Activated CD8-positive, alpha-beta T cell treated with anti-CD3 and anti-CD28 coated beads, Interleukin-2, amount 10 ng/mL, durations not matched to agents 7 days and 5 days (primary cell): ENCODE measurements at places on chromosomes 16 and 17.

GRCh38 chr17:2978116-2978515 lies 85.3 kb downstream of the OR1D5 start:
- no peak for DNase-seq

- DNase-seq: no peak
Measured at GRCh38 chr16:53631236-53632025, 72.2 kb downstream of the RPGRIP1L start.

DNA sequence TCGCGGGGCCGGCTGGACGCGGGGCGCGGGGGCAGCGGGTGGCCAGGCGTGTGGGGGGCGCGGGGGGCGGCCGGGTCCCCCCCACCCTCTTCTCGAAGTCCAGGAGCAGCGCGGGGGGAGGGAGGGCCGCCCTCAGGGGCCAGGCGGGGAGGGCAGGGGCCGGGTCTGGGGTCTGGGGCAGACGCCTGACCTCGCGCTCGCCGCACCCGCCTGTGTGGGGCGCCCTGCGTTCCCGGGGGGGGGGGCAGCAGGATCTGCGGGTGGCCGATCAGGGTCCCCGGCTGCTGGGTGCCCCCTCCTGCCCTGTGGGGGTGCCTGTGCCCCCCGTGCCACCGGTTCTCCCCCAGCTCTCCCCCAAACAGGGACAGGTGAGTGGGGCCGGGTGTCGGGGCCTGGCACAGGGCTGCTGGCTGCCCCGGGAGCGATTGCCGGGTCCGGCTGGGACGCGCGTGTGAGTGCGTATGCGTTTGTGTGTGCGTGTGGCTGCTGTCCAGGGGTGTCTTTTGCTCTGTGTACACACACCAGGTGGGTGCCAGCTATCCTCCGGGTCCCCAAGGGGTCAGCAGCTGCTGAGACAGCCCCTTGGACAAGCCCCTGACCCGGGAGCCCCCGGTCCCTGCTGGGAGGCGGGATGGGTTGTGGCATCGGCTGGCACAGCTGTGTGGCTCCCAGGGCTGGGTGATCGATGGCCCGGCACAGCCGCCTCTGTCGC lies 663 bp downstream of the PRR35 start:
- no peak for DNase-seq

DNA sequence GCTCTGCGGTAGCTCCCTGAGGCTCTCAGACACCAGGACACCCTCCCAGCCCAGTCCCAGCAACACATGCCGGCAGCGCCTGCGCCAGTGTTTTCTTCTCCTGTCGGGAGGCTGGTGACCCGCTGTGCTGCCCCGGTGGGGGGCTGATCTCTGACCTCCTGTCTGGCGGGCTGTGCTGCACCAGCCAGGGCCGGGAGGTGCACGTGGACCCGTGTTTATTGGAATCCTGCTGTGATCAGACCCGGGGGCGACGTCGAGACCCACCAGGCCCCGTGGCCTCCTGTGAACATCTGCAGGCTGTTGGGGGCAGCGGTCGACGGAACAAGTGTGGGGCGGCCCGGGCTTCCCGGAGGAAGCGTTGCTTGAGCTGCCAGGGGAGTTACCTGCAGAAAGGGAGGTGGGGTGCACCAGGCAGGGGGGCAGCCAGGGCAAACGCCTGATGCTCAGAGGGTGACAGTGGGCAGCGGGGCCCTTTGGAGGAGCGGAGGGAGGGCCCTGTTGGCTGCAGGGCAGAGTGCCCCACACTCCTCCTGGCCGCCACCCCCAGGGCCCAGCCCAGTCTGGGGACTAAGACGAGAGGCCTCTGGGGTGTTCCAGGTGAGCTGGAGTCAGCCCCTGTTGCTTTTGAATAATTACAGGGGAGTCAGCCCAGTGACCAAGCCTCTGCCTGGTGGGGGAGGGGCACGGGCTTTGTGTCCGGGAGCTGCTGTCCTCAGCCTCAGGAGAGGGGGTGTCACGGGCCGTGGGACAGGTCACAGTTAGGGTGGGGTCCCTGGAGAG lies 2.3 kb upstream of the SSTR5 start:
- no peak for DNase-seq

GRCh38 chr17:14781123-14781522 lies 480.2 kb downstream of the HS3ST3B1 start:
- DNase-seq: no peak

- DNase-seq: no peak
Measured at GRCh38 chr16:10086620-10087019, 95.6 kb downstream of the GRIN2A start.

DNA sequence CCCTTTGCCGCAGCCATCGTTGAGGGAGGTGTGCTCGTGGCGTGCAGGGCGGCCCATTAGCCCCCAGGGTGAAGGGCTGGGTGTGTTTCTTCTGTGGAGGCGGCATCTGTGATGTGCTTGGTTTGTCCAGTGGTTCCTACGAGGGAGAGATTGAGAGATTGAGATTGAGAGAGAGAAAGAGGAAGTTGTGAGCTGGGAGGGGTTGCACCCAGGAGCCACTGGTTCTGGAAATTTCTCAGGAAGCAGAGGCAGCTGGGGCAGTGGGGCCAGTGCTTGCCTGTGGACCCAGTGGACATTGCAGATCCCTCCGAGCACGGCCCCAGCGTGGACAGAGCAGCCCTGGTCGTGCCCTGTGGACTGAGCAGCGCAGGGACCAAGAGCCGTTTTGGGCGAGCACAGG lies 72.0 kb upstream of the ZNF750 start:
- DNase-seq: no peak

- no peak for DNase-seq
Measured at GRCh38 chr17:1620486-1620885, 8.1 kb downstream of the SLC43A2 start.

DNA sequence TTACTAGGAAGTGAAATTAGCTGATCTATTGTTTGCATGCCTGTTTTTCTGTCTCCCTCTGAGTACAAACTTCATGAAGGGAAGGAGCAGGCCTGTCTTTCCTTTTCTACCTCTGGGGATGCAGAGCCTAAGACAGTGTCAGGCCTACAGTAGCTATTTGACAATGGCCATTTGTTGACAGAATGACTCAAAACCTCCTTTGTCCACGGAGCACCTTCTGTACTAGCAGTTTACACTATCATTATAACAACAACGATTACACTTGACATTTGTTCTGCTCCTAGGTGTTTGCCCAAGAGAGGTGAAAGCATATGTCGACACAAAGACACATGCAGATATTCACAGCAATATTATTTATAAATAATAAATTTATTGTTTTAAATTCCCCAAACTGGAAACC lies 132.3 kb upstream of the IRX3 start:
- DNase-seq: no peak
